Activated CD8-positive, alpha-beta T cell treated with anti-CD3 and anti-CD28 coated beads for 36 hours (primary cell): ENCODE measurements at places on chromosomes 11 and 22. TPM values are rescaled to one million over a fixed set of nuclear protein-coding genes. Genes with fewer than 3 reads are reported as not detected.

DNA sequence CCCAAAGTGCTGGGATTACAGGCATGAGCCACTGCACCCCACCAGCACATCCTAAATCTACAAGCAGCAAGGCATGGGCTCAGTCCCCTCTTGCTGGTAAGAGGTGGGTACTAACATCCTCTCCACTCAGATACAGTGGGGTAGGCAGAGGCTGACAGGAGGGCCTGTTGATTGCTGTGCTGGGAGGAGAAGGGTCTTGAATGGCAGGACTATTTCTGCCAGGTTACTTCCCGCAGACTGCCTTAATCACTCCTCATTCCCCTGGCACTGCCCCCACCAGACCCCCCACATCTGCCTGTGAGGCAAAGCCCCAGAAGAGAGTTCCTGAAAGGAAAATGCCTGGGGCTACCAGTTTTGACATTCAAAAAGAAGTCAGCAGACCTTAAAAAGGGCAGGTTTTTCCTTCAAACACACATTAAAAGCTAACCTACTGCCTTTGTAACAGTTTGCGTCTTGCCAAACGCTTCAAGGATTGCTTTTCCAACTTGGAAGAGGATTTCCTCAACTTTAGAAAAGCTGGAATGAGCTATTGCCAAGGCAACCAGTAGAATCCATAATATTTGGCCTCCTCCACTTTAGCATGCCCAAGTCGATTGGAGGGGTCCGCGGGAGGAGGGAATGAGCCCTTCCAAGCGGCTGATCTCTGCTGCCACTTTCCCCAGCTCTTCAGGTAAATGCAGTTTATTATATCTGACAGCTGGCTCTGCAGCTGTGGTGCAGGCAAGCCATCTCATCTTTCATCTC lies 62.0 kb downstream of the FDX1 start:
- no peak for DNase-seq

GRCh38 chr22:30028731-30029130 lies 51.5 kb upstream of the HORMAD2 start:
- no peak for DNase-seq

DNA sequence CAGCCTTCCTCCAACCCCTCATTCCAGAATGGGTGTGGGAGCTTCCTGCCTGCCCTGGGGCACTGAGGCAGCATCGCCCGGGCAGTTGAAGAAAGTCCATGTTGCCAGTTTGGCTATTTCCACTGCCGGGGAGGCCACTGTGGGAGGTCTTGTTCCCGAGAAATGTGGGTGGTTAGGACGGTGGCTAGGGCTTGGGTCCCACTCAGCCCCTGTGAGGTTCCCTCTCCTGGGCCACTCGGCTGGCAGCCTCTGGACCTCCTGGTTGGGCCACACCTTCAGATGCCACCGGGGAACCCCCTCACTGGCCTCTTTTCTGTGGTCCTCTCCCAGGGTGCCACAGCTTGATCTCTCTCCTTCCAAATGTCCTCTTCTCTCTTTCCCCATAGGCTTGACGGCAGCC lies 5.1 kb upstream of the PPP6R3 start:
- no peak for DNase-seq

DNA sequence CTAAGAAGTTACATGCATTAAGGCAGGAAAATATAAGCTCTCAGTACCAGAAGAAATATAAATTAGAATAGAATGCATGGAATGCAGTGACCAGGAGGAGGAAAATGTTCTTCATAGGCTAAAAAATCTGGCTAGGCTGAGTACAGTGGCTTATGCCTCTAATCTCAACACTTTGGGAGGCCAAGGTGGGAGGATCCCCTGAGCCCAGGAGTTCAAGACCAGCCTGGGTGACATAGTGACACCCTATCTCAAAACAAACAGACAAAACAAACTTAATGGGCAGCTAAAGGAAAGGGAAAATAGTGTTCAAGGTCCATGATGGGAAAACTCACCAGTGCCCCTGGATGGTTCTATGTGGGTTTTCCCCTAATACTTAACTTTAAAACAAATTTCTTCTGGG lies 78.3 kb upstream of the RASSF10 start:
- no peak for DNase-seq

DNA sequence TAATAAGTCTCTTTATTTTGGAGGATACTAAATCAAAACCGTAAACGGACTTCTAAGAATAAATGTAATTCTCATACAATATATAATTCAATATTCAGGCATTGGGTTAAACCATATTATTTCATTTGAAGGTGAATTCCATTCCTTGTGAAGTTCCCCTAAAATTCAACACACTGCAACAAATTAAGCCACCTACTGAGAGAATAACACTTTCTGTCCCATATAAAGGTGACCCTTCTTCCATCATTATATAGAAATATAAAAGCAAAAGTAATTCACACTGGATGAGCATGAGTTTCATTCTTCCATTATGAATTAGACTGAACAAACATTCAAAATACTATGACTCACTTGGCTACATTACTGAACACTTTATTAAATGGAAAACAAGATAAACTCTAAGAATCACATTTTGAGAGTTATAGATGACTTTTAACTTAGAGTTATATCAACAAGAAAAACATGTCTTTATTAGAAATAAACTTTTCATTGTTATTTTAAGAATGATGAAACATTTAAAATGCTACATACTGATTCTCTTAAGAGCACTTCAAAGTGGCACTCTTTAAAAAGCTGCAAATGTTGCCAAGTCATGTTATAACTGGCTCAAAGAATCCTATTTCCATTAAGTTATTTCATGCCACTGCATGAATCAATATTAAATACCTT lies 2.8 kb downstream of the SESN3 start:
- no peak for DNase-seq

DNA sequence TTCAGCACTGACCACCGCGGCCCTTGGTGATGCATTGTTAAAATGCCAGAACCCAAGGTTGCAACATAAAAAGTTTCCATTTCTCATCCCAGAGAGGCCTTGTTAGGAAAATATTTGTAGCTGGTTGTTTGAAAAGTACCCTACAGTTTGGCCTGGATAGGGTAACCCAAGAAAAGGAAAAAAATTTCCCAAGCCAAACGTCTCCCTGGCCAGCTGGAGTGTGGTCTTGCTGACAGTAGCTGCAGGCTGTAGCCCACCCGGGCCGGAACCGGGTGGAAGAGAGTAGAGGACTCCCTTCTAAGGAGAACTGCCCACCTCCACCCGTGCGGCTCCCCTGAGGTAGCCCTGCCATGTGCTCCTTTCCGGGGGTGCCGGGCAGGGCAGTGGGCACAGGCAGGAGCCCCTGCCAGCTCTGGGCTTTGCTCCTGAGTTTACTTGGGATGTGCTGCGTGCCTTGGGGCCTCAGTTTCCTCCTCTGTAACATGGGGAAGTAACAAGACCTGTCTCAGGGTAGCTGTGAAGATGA lies 38.5 kb downstream of the IGHMBP2 start:
- DNase-seq = no peak

DNA sequence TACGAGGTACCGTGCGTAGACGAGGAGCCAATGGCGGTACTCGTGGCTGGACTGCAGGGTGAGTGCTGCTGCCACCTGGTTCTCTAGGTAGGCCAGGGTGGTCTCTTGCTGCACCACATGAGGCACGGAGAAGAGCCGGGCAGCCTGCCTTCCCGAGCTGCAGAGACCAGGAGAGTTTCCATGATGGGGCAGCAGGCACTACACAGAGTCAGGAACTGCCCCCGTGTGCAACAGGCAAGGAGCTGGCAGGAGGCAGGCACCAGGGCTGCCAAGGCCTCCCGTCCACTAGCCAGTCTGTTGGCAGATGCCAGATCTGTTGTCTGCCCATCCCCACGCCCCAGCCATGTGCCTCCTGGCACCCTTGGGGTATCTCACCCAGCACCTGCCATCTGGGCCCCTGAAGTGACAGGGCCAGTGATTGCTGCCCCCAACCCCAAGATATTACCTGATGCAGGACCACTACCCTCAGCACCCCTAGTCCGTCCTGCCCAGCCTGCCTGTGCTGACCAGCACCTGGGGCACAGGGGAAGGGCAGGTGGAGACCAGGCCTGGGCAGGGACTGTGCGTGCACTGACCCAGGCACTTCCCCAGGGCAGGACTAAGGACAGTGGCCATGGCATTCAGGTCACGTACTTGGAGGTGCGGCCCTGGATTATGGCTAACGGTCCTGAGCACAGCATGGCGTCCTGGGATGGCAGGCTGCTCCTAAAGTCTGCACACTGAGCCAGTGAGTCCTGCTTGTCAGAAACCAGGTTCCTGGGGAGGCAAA lies 62.0 kb upstream of the CLTCL1 start:
- no peak for DNase-seq

- DNase-seq = no peak
Measured at GRCh38 chr11:126456783-126457542, 101.5 kb downstream of the ST3GAL4 start.

GRCh38 chr11:38791346-38791961 lies 2193.4 kb upstream of the RAG2 start:
- peak; percentile 19 for DNase-seq

GRCh38 chr11:18536209-18536608 lies 9.5 kb upstream of the TSG101 start:
- no peak for DNase-seq

DNA sequence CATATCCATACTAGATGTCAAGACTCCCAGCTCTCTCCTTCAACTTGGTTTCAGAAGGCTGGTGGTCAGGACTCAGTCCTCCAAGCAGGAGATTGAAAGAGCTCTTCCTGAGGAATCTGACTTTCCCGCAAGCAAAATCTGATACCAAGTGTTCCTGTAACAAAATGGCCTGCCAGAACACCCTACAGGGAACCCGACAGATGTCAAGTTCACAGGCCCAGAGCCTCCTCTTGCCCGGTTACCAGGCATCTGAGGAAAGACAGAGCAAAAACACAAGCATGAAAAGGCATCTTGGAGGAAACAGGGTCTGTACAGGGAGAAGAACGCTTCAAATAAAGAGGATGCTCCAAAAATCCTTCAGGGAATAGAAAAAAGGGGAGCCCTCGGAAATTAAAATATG lies 8.7 kb upstream of the KCNJ5 start:
- DNase-seq = no peak

- no peak for DNase-seq
Measured at GRCh38 chr11:131600628-131601027, 230.2 kb downstream of the NTM start.

- DNase-seq = no peak
Measured at GRCh38 chr11:116217441-116217840, 555.3 kb downstream of the BUD13 start.

GRCh38 chr11:76314741-76315090 lies 66.2 kb downstream of the THAP12 start:
- no peak for DNase-seq

DNA sequence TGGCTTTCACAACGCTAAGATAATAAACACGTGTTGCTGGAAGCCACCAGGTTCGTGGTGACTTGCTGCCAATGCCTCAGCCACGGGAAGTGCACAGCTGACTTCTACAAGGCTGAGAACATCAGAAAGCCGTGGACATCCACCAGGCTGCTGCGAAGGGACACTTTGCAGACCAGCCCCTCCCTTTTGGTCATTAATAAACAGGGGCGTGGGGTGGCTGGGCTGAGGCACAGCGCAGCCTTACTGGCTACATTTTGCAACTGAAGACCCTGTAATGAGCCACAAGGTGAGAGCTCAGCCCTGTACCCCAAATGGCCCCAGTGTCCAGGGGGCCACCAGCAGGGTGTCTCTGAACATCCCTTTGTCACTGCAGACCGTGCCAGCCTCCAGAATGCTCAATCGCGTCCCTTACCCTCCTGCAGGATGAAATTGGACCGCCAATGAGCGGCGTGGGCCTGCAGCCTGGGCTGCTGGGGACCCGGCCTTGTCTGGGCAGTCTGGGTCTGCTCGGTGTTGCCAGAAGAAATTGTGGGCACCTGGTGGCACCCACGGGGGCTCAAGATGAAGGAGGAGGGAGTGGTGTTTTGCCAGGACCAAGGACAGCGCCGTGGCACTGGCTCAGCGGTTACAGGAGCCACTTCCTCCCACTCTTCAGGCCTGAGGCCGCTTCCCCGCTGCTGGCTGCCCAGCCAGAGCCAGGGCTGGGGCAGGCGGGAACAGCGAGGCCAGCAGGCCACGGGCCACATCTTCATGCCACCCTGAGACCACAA lies 181.9 kb downstream of the CTTN start:
- DNase-seq = no peak

- DNase-seq = peak; percentile 83
Measured at GRCh38 chr11:3614742-3615171, 27.0 kb downstream of the ART5 start.

- DNase-seq = no peak
Measured at GRCh38 chr11:41848349-41848748, 388.9 kb upstream of the LRRC4C start.

GRCh38 chr11:124920870-124921609 lies 2.0 kb downstream of the HEPN1 start:
- DNase-seq = peak; percentile 94

GRCh38 chr11:1671658-1672057 lies 25.3 kb upstream of the KRTAP5-6 start:
- DNase-seq = no peak

GRCh38 chr11:77217156-77217555 lies 84.3 kb downstream of the GDPD4 start:
- no peak for DNase-seq

- DNase-seq = no peak
Measured at GRCh38 chr11:131893103-131893890, 522.9 kb downstream of the NTM start.

GRCh38 chr11:24516638-24517037 lies 19.8 kb downstream of the LUZP2 start:
- DNase-seq = no peak

Gene MFRP
- total RNA-seq = not detected

Gene KCTD14
- total RNA-seq = not detected

Gene SPTBN2
- total RNA-seq = 1.8 TPM

Gene NDUFS8
- total RNA-seq = 105 TPM

Gene USP2
- 0.61 TPM for total RNA-seq

Gene POTEH
- total RNA-seq = not detected

Gene KRTAP5-1
- total RNA-seq = not detected

Gene YPEL1
- total RNA-seq = 1.2 TPM

Gene KIAA1671
- 6.8 TPM for total RNA-seq

Gene SMIM35
- total RNA-seq = 0.32 TPM
